ENCODE measurements at places on chromosomes 7 and 10.

DNA sequence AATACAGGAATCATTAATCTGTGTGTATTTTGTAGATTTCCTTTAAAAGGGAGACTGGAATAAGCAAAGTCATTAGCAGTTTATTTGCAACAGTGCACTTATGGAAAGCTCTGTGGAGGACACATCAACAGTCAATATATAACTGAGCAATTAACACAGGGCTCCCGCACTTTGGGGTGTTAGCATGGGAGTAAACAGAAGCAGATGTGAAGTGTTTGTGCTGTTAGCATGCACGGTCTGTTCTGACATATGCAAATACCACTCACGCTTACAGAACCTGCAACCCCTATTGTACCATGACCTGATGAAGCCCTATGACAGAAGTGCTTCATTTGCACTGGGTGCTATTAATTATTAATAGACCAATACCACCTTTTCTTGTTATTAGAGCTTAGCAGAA lies 118.9 kb downstream of the PPP1R3A start:
- DNase-seq, result no peak

GRCh38 chr10:131019696-131020095 lies 291.8 kb downstream of the TCERG1L start:
- no peak for DNase-seq

DNA sequence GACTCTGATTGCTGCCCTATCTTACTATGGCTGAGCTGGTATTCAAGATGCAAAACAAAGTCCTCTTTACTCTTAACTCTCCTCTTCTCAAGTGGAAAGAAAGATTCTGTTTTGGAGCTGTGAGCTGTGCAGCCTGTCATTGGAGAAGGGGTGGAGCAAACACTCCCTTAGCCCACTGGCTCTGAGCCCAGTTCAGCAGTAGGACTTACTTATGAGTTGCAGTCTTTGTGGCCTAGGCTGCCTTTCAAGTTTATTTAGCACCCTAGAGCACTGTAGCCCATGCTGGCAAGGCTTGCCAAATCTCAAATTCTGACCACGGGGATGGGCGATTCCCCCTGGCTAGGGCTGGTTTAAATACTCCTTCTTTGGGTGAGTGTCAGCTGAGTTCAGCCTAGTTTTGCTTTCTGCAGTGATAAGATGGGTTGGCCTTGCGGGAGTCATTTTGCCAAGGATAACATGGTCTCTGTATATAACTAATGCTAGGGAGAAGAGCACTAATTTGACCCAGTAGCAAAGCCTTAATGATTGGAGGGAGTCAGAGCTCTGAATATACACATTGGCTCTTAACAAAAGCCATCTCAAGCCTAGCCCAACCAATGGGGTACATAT lies 110.2 kb downstream of the MYO3A start:
- DNase-seq, result no peak

DNA sequence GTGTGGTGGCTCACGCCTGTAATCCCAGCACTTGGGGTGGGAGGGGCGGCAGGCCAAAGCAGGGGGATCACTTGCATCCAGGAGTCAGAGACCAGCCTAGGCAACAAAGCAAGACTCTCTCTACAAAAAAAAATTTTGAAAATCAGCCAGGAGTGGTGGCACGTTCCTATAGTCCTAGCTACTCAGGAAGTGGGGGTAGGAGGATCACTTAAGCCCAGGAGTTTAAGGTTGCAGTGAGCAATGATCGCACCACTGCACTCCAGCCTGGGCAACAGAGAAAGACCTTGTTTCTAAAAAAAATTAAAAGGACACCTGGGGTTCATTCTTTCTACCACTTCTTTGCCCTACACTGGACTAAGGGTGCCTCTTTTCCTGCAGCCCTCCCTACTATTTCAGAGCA lies 15.1 kb downstream of the WAPL start:
- DNase-seq, result no peak

DNA sequence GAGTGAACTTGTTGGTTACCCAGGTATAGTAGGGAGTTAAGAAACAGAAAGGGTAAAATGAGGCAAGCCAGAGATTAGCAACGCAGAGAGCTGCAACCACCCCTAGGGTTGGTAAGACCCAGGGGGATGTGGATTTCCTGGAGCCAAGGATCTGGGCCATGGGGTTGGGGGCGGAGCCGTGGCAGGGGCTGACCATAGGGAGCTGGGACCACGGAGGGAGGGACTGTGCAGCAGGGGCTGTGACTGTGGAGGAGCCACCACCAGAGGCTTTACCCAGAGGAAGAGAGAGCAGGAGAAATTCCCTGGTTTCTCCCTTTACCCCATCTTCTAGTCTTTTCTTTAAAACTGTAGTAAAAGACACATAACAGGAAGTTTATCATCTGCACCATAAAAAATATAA lies 58.6 kb upstream of the BAIAP2L1 start:
- no peak for DNase-seq

GRCh38 chr10:60980997-60981396 lies 37.0 kb upstream of the RHOBTB1 start:
- DNase-seq, result no peak

GRCh38 chr7:91632234-91632940 lies 248.1 kb downstream of the MTERF1 start:
- DNase-seq, result no peak

DNA sequence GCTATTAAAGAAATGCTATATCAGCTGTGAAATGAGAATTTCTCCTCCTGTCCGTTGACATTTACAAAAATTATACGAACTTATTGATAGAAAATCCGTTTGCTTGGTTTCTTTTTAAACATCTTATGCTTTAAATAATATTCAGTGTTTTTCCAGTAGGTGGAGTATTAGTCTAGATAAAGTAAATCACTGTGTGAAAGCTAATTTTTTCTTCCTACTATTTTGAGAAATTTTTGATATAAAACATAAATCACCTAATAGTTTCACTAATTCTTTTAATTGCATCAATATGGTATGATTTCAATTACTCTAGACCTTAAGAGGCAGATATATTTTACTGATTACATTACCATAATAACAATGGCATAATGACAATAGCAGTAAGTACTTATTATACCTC lies 335.2 kb upstream of the C7orf33 start:
- no peak for DNase-seq

DNA sequence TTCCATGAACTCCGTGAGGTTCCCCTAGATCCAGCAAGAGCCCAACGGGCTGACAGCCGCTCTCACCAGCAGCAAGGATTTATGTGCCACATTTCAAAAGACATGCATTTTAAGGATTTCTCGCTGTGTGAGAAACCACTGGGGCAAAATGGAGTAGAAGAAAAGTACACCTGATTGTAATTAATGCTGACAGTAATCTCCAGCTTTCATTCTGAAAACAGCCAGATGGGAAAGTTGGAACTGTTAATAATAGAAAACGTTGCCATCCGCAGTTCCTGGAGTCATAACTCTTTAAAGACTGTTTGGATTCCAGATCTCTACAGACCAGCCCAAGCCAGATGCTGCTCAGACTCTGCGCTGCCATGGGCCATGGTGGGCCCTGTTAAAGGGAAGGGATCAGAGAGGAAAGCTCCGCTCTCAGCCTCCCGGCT lies 216.9 kb upstream of the GLI3 start:
- DNase-seq, result no peak

DNA sequence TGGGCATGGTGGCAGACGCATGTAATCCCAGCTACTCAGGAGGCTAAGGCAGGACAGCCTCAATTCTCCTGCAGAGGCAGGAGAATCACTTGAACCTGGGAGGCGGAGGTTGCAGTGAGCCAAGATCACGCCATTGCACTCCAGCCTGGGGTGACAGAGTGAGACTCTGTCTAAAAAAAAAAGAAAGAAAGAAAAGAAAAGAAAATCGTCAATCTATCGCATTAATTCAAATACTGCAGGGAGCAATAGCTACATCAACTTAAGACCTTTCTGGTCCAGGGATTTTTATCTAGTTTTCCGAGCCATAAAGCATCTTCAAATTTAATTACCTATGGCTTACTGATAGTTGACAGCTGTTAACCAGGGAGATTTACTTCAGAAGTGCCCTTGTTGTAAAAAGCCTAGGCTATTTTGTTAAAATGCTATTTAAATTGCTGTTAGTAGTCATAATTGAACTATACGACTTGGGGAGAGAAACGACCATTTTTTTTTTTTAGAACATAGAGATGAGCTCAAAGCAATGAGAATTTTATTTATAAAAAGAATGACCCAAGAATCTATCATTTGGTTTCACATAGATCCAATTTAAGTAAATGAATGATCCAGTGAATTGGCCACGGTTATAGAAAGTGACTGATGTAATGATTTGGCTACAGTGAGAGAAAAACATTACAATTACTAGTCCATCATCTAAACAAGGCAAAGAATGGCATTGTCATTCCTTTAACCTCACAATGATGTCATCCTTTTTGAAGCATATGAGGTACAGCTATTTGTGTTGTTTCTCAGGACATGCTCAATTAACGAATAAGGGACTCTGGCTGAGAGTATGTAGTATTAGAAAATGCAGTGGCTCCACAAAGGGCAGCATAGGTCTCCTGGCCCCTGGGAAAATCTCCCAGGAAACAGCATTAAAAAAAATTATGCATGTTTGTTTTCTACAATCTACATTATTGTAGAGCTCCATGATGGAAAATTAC lies 85.3 kb downstream of the SEMA3C start:
- DNase-seq, result no peak

GRCh38 chr10:44044549-44044948 lies 340.3 kb downstream of the CXCL12 start:
- no peak for DNase-seq

- DNase-seq, result no peak
Measured at GRCh38 chr7:130935564-130936157, 201.7 kb upstream of the KLF14 start.

GRCh38 chr10:117591043-117591442 lies 48.5 kb downstream of the EMX2 start:
- no peak for DNase-seq

GRCh38 chr7:2484868-2485267 lies 8.7 kb upstream of the GRIFIN start:
- no peak for DNase-seq

GRCh38 chr7:95316588-95316987 lies 7.7 kb downstream of the PON1 start:
- no peak for DNase-seq

GRCh38 chr10:132493756-132494290 lies 43.8 kb upstream of the INPP5A start:
- no peak for DNase-seq

DNA sequence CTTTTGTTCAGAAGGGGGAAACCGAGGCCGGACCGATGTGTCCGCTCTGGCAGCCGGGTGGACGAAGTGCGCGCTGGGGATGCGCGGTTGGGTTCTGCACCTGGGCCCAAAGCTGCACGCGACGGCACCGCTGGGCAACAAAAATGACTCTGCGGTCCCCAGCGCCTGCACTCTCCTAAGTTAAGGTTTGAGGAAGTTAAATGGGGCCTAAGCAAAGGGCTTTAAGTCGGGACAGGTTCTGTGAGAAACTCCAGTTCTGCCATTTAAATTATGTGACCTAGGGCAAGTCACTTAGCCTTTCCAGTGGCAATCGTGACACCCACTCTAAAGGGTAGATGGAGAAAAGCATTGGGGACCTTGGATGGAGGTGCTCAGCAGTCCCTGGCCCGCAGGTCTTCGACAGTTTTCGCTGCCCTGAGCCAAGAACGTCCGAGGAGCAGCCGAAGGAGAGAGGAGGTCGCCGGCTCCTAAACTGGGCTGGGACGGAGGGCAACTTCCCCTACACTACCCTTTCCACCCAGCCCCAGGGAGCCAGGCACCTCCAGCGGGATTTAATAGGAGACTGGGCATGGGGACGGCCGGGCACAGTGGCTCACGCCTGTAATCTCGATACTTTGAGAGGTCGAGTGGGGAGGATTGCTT lies 534 bp upstream of the ACBD5 start:
- DNase-seq, result no peak

DNA sequence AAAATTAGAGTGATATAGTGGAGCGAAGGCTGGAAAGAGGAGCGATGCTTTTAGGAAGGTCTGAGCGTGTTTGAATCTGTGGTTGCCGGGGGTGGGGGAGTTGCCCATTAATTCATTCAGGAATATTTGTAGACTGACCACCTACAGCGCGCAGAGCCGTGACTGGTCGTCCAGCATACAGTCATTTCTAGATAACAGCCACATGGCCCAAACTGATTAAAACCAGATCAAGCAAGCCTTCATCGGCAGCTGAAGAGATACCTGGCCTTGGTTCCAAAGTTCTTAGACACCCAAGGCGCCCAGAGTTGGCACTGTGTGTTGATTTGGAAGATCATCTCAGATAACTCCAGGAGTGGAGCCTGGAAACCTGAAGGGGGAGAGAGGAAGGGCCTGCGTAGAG lies 1.7 kb downstream of the PROSER2 start:
- no peak for DNase-seq

DNA sequence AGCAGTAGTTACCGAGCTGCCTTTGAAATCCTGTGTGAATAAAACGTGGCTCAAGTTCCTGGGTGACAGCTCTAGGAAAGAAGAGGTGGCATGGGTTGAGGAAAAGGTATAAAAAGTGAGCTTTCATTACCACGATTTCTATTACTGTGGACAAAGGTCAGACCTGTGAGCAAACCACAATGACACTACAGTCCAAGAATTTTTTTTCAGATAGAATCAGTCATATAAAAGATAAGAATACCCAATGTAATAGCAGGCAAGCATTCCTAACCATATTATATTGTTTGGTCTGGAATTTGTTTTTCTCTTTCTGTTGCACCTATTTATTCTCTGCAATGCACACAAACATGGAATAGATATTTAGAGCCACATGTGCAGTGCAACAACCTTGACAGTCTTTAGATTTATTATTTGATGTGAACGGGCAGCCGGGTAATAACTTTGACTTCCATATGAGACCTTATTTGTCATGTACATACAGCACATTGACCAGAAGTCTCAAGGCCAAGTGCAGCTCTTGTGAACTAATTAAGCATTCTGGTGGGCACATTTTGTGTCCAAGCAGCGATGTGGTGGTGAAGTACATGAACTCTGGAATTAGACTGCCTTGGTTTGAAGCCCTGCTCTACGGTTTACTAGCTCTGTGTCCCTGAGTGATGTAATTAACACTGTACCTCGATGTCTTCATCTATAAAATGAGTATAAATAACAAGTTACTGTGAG lies 156.8 kb downstream of the NRCAM start:
- no peak for DNase-seq

DNA sequence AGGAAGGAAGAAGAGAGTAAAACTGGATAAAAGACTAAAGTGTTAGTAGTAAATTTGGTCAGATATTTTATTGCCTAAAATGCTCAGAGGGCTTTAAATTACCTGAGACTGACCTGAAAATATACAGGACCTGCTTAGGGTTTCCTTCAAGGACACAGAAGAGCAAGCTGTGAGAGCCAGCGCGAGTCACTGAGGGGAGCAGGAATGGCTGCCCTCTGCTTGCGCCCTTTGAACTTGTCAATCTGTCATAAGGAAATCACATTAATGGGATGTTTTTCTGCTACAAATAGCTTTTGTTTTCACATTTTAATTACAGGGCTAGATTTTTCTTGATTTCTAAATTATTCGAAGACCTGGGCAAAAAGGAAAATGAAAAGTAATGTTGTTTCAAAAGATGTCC lies 26.9 kb downstream of the DNAJB9 start:
- no peak for DNase-seq

- no peak for DNase-seq
Measured at GRCh38 chr10:50554376-50554994, 69.3 kb downstream of the SGMS1 start.

GRCh38 chr10:533186-533585 lies 156.3 kb downstream of the DIP2C start:
- no peak for DNase-seq
